ENCODE measurements at places on chromosomes 12 and 14. TPM values are rescaled to one million over a fixed set of nuclear protein-coding genes. Genes with fewer than 3 reads are reported as not detected.

DNA sequence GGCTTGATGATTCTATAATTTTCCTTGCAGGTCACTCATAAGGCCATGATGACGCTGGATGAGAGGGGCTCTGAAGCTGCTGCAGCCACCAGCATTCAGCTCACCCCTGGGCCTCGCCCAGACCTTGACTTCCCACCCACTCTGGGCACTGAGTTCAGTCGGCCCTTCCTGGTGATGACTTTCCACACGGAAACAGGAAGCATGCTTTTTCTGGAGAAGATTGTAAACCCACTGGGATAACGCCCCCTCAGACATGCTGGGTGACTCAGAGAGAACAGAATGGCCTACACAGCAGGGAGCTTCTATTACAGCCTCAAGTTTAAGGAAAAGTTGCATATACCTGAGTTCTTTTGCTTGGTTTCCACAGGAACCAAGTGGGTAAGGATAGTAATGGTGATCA is 34.3 kb downstream of the SERPINA3 start:
- peak; percentile 52 for DNase-seq

DNA sequence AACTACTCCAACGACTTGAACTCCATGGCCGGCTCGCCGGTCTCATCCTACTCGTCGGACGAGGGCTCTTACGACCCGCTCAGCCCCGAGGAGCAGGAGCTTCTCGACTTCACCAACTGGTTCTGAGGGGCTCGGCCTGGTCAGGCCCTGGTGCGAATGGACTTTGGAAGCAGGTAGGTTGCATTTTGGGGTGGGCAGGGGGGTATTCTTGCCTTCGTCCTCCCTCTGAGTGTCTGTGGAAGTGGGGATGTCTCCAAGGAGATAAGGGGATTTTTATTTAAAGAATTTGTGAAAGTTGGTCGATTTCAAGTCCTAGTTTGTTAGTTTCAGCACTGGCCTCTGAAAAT is 1.3 kb downstream of the ASCL1 start:
- DNase-seq = no peak

DNA sequence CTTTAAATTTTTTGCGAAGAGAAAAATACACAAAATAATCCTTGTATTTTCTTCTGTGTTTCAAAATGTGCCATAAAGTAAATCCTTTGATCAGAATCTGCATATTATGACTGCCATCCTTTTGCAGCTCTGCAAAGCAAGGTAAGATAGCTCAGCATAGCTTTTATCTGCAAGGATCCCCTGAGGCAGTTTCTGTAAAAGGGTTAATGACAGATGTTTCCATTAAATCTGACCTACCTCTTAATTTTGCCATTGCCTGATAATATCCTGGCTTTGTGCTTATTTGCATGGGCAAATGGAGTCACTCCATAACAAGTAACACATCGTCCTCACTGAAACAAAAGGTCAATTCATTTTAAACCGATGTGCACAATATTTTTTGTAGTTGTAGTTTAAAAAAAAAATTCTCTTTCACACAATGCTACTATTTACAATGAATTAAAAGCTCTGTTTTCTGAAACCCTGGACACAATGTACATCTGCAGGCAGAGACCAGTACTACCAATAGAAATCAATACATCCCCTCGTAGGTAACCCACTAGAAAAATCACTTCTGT is 108.5 kb upstream of the SOX5 start:
- no peak for DNase-seq

GRCh38 chr12:117903110-117903840 is 65.5 kb downstream of the KSR2 start:
- no peak for DNase-seq

DNA sequence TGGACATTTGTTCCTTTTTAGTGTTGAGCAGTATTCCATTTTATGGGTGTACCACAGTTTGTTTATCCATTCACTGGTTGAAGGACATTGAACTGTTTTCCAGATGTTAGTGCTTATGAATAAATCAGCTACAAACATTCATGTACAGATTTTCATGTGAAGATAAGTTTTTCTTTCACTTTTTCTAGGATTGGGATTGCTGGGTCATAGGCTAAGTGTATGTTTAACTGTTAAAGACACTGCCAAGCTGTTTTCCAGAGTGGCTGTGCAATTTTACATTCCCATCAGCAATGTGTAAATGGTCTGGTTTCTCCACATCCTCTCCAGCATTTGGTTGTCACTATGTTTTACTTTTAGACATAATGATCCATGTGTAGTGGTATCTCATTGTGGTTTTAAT is 14.0 kb upstream of the NID2 start:
- no peak for DNase-seq

- no peak for DNase-seq
These were observed 338.0 kb downstream of the RMST start for GRCh38 chr12:97800561-97800960.

- DNase-seq = no peak
These were observed 409.5 kb downstream of the SLC6A15 start for GRCh38 chr12:84502907-84503787.

GRCh38 chr12:115227137-115227615 is 543.2 kb upstream of the TBX3 start:
- DNase-seq = peak; percentile 77

DNA sequence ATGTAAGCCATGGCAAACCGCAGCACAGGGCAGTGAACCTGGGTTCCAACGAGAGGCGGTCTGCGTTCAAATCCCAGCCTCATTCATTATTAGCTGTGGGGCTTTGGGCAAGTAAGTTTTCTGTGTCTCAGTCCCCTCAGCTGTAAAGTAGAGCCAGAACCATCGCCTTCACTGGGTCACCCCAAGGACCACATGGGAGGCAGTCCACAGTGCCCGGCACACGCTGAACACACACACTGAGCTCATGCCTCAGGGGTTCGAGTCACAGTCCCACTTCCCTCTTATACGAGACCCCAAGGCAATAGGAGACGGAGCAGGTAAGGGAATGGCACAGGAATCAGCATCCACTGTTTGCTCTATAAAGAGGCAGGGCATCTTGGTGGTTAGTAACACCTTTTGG is 19.1 kb downstream of the LRTM2 start:
- no peak for DNase-seq

DNA sequence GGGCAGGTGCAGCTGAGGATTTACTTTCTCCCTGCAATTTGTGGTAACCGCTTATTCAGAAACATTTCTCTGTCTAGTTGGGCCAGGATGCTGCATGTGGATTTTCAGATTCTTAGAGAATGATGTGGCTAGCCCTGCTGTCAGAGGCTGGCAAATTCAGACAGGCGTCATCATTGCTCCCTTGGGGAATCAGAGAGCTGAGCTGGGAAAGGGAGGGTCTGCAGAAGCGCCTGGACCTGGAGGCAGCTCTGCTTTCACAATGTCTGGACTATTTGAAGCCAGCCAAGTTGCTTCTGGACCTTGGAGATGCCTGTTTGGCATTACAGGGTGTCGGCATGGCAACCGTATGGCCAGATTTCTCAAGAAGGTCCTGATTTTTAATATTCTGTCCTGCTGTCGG is 3.4 kb downstream of the GALNT16 start:
- DNase-seq = peak; percentile 92

- no peak for DNase-seq
These were observed 54.8 kb downstream of the SAMD4A start for GRCh38 chr14:54621686-54622085.

GRCh38 chr12:11711651-11712327 is 62.3 kb downstream of the ETV6 start:
- DNase-seq = no peak

GRCh38 chr12:25740617-25741016 is 187.5 kb upstream of the LMNTD1 start:
- DNase-seq = no peak

GRCh38 chr12:8553088-8553627 is 12.5 kb upstream of the CLEC4E start:
- DNase-seq = no peak

DNA sequence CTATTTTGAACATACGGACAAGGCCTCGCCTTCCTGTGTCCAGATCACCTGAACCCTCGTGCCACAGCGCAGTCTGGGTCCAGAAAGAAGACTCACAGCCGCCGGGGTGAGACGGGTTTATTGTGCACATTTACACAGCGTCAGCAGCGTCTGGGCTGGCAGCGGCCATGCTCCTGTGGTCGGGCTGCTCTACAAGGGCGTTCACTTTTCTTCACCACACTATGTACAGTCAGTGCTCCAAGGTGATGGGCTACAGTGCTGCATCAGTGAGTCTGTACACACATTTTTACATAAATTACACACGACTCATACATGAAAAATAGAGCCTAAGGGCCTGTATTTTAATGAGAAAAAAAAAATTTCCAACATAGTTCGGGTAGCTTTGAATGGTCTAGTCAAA is 18.0 kb downstream of the ZFYVE21 start:
- no peak for DNase-seq

DNA sequence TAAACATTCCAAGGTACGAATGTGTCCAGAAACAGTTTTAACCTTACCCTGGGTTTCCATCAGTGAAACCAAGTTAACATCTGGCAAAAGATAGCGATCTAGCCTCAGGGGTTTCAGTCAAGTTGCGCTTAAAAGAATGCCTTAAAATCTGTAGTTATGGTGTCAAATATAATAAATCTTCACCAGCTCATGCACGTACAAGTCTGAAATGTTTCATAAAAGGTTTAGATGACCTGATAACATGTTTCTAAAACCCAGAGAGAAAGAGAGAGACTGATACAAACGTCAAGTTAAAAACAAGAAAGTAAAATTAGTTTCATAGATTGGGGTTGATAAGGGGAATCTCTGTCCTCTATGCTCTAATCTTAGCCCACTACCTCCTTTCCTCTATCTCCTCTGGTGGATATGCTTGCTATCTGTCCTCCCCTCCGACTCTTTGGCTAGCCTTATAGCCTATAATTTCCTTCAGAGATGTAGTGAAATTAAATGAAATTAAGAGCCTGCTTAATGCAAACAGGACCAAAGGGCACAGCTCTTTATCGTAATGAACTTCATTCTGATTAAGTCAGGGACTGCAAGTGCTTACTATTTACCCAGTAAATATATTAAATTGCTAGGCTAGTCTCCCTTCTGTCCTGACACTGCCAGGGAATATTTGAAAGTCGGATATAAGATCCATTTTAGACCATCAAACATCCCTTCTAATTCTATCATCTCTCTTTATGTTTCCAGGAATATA is 18.4 kb upstream of the FOS start:
- DNase-seq = no peak

DNA sequence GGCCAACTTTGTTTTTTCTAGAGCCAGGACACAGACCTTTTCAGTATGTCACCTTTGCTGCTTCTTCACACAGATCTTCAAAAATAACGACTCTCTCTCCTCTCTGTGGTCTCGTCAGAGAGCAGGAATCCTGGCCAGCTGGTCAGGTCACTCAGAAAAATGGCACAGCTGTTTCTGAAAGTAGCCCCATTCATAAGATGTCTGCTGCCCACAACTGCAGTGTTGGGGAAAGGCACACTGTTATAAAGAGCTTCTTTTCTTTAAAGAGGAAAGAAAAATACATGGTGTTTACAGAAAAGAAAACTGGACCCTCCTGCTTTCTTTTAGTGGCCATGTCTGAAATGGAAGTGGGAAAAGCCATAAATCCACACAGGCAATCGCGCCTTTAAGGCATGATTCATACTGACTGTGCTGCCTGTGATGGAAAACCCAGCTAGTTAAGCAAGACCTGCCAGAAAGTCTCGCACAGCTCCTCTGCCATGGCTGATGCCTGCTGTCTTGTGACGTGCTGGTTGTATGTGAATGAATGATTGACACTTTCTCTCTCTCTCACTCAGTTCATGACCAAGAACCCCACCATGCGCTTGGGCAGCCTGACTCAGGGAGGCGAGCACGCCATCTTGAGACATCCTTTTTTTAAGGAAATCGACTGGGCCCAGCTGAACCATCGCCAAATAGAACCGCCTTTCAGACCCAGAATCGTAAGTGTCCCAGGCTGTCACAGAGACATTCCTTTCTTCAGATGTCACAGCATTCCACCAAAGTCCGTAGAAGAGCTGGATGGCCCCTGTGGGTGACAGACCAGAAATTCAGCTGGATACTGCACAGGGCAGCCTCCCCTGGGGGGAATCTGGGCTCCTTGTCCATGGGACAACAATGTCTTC is 147.9 kb upstream of the HIF1A start:
- DNase-seq = no peak

DNA sequence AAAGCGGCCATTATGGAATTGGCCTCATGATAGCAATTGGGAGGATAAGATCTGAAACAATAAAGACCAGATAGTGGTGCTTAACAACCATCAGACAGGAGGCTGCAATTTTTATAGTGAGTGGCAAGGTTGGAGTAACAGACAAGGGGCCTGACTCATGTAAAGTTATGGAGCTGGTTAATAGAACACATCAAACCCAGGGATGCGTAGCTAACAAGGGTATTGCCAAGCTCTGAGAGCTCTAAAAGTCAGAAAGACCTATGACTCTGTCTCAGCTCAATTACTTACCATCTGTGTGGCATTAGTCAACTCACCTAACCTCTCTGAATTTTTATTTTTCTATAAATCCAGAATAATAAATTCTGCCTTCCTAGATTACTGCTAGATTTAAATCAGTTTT is 1731.5 kb upstream of the FLRT2 start:
- no peak for DNase-seq

DNA sequence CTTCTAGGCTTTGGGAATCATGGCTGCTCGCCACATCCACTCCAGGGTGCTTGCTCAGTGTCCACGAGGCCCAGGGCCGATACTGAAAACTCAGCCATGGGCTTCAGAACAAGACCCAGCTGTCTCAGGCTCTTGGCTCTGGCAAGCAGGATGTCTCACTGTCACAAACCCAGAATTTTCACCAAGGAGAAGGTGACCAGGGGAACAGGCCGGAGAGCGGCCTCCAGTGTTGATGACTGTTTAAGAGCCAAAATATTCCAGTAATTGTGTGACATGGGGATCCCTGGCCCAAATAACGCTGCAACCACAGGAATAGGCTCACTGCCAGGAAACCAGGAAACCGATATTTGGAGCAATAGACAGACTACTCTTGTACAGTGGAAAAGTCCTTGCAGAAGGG is 9.8 kb upstream of the SERPINA5 start:
- no peak for DNase-seq

GRCh38 chr14:63383776-63384367 is 65.1 kb upstream of the GPHB5 start:
- no peak for DNase-seq

- DNase-seq = no peak
These were observed 10.0 kb downstream of the ANKRD9 start for GRCh38 chr14:102499401-102500157.

GRCh38 chr12:3453990-3454680 is 36.9 kb upstream of the PRMT8 start:
- DNase-seq = no peak

The CPM gene
- 19.8 TPM for total RNA-seq

The SLC10A1 gene
- total RNA-seq = 0.16 TPM

The ZDHHC22 gene
- total RNA-seq = not detected

The TAS2R9 gene
- total RNA-seq = not detected

The PLBD1 gene
- 15.1 TPM for total RNA-seq

The SETD1B gene
- 9.3 TPM for total RNA-seq

The SLCO1B3 gene
- total RNA-seq = not detected

The SLC25A47 gene
- not detected for total RNA-seq

The GLS2 gene
- 1.7 TPM for total RNA-seq

The TGM1 gene
- 11.9 TPM for total RNA-seq

The MIP gene
- total RNA-seq = not detected

The RD3L gene
- 7.6 TPM for total RNA-seq

The CD27 gene
- 1.1 TPM for total RNA-seq

The IAPP gene
- not detected for total RNA-seq

The SYNDIG1L gene
- total RNA-seq = 0.12 TPM

Data from right atrium auricular region (tissue), 2 donors.